ENCODE measurements at places on chromosomes 2 and 18.

DNA sequence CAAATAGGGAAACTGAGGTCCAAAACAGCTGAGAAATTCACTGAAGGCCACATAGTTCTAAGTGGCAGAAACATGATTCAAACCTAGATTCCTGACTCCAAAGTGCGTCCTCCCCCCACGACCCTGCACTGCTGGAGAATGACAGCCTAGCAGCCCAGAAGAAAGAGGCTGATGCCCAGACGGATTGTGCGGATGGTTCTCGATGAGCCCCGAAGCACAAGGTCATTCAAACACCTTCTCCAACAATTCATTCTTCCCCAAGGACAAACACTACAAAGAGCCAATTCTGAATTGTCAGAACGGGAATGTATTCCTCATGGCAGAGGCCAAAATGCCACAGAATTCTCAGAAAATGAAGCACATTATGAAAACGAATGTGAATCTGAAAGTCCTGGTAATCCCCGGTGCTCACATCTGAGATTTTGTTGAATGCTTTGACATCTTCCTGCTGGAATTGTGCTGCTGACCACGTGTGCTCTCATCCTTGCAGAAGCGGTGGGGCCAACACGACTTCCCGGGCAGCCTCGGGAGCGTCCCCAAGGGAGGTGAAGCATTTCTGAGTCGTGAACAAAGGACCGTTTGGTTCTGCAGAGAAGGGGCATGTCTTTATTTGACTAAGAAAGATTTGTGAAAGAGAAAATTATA, 337.0 kb downstream of the EIPR1 start:
- DNase-seq, result no peak

DNA sequence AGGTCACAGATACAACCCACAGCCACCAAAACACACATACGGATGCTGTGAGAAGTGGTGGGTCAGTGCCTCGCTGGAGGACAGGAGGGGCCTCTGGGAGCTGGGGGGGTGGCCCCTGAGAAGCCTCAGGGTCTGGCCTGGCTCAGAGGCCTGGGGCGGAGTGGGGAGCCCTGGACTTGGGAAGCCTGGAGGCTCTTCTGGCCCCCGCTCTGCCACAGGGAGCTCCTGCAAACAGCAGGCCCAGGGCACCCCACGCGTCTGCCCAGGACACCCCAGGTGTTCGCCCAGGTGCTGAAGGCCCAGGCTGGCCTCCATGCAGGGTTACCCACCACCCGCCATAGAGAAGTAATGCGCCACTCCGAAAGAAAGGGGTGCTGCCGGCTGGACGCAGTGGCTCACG, 25.9 kb downstream of the THAP4 start:
- DNase-seq, result no peak

- no peak for DNase-seq
Measured at GRCh38 chr2:158600155-158600802, 143.5 kb downstream of the PKP4 start.

DNA sequence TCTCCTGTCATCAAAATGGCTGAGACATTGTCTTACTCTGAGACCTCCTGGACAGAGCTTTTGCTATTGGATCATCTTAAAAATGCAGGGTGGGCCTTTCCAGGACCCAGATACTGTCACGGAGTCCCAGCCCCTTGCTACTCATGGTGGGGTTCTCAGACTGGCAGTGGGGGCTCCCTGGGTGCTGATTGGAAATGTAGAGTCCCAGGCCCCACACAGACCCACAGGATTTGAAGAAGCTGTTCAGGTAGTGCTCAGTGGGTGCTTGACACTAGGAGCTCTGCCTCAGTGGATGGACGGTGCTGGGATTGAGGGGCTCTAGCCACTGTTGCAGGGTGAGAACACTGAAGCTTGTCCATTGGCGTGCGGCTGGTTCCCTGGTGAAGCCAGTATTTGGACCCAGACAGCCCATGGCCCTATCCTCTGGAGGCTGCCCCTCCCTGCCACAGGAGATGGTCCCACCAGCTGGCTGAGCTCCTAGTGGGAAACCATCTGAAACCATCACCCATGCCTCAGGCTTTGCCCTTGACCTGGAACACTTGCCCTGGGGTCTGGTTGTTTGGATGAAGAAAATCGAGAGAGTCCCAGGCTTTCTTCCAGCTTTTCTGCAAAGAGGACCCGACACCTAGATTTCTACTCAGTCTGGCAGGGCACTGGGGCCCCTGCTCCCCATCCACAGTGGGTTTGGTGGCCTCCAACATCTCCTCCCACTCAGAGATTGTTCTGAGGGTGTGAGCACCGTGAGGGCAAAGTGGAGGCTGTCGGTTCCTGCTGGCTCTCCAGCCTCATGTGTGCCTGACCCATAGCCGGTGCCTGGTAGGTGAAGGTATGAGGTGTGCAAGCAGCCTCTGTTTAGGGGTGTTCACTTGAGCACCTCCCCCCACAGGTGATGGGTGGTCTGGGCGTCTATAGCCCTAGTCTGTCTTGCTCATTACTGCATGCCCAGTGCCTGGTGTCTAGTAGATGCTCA, 30.1 kb downstream of the MROH2A start:
- DNase-seq, result no peak

DNA sequence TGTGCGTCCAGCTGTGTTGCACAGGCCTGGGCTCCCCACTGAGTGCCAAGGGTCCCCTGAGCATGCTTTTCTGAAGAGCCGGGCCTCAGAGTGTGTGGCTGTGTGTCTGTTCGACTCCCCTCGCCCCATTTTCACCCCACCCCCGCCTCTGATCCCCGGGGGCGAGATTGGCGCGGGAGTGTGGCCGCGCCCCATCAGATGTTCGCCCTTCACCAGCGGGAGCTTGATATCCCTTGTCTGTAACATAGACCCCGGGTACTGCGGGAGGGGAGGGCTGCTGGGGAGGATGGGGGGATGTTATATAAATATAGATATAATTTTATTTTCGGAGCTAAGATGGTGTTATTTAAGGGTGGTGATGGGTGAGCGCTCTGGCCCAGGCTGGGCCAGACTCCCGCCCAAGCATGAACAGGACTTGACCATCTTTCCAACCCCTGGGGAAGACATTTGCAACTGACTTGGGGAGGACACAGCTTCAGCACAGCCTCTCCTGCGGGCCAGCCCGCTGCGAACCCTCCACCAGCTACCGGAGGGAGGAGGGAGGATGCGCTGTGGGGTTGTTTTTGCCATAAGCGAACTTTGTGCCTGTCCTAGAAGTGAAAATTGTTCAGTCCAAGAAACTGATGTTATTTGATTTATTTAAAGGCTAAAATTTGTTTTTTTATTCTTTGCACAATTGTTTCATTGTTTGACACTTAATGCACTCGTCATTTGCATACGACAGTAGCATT, 1.5 kb downstream of the RHOB start:
- DNase-seq, result no peak

DNA sequence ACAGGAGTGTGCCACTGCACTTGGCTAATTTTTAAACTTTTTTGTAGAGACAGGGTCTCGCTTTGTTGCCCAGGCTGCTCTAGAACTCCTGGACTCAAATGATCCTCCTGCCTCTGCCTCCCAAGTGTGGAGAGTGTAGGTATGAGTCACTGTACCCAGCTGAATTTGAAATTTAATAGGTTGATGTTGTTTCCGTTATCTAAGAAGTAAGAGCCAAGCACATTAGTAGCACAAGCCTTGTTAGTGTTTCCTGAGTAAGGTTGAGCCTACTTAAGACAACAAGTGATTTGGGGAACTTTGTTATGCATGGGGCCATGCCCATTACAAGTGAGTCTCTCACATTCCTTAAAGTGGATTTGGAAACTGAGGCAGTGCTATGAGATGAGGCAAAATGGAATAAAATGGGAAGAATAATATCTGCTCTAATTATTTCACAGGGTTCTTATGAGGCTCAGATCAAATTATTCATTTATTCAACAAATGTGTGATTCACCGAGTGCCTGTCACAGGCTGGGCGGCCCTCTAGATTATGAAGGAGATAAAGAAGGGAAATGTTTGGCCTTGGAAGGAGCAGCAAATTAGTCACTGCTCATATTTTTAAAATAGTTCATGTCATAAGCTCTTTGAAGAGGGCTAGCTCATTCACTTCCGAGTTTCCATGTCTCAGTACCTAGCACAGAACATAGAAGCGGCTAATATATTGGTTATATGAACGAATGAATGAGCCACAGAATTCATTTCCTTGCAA, 217.2 kb downstream of the LDLRAD4 start:
- DNase-seq, result no peak

GRCh38 chr18:23570912-23571504, 15.3 kb downstream of the NPC1 start:
- no peak for DNase-seq

DNA sequence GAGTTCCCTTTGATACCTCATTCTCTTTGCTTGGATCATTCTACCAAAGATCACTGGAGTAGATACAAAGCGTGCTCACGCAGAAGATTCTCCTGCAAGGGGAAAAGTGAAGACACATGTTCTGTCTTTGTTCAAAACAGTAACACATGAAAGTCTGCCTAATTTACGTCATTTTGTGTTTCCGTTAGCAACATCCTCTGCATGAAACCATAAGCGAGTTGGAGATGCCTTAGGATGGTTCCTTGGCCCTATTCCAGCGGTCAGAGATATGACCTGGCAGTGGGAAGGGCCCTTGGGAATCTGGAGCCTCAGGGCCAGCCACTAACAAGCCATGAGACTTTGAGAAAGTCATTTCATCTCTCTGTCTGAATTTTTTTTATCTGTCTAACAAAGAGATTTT, 180.9 kb upstream of the TWIST2 start:
- DNase-seq, result no peak

DNA sequence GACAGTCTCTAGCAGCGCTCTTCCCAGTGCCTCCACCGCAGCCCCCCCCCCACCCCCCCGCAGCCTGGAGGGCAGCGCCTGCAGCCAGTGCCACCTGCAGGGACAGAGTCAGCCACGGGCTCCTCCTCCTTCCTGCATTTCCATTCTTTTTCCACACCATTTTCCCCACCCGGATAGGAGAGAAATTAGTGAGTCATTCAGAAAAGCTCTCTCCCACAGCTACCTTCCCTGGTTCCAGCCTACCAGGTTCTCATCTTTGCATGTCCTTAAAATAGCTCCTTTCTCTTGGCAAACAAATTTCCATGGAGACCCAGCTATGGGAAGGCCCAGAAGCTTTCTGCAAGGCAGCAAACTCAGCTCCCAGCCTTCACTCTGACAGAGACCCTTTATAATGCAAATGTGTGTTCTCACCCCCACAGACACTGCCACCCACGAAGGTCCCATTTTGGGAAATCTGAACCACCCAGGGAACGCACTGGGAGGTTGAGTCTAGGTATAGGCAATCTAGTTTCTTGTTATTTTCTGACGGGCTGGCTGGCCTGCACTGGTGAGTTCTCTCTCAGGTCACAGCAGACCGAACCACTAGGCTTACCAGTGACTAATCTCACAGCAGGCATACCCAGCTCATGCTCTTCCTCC, 41.8 kb upstream of the ATG16L1 start:
- DNase-seq, result no peak

Measured in activated CD4-positive, alpha-beta T cell treated with anti-CD3 and anti-CD28 coated beads for 24 hours (primary cell).